Activated CD8-positive, alpha-beta T cell treated with anti-CD3 and anti-CD28 coated beads, Interleukin-2, amount 10 ng/mL, durations not matched to agents 7 days and 5 days (primary cell): ENCODE measurements at places on chromosomes 7 and 10. TPM values are rescaled to one million over a fixed set of nuclear protein-coding genes. Genes with fewer than 3 reads are reported as not detected.

DNA sequence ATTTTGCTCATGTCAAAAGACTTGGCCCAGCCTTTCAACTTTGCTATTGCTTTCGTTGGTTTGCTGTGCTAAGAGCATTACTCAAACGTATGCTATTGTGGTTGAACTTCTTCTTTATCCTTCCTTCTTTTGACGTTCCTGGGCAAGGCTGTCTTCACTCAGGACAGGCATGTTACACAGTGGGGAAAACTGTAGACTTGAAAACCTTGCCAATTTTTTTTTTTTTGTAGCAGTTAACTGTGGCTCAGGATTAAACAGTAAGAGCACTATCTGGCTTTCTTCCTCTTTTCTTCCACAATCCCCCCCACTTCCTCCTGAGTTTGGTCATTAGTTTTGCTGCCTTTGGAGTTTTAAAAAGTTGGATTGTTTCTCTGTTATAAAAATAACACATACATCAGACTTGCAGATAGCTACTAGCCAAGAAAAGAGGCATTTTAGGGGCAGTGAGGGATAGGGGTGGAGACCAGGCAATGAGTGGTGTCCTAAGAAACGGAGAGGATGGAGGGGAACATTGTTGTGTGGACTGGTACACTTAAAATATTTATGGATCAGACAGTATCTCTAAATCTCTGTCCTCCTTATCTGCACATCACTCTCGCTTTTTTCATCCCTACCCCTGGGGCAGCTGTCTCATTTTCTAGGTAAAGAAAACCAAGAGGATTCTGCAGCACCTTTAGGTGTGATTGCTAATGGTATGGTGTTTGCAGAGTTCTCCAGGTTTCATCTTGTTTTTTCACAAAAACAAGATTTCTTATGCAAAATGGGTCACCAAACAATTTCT is 181.7 kb downstream of the LRMDA start:
- DNase-seq, result no peak

NUPR2 gene
- total RNA-seq, result not detected

CLEC5A gene
- total RNA-seq, result not detected

DNA sequence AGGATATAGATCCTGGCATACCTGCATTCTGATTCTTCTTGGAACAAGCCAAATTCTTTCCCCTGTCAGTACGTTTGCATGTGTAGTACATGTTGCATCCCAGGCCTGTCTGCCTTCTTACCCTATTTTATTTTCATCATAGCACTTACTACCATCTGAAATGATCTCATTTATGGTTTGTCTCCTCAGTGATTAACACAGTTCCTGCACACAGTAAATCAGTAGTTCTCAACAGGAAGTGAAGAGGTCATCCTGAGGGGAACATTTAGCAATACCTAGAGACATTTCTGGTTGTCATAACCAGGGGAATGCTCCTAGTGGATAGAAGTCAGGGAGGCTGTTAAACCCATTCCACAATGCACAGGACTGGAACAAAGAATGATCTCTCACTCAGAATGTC is 38.2 kb upstream of the SLC26A4 start:
- no peak for DNase-seq
